ENCODE measurements at places on chromosomes 6 and 20.

DNA sequence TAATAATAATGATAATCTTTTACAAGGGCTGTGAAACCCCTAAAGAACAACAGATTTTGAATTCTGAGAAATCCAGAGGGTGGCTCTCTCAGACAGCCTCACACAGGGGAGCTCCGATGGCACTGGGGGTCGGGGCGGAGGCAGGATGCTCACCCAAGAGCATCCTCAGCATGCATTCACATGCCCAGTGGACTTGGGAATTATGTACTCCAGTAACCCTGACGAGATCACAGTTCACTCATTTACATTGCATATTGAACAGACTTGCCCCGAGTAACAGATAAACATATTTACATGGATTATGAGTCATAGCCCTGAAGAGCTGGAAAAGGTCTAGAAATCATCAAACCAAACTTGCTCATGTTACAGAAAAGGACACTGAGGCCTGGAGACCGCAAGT lies 482.7 kb upstream of the JARID2 start:
- DNase-seq, result no peak

GRCh38 chr6:137744877-137745276 lies 122.2 kb upstream of the TNFAIP3 start:
- no peak for DNase-seq

DNA sequence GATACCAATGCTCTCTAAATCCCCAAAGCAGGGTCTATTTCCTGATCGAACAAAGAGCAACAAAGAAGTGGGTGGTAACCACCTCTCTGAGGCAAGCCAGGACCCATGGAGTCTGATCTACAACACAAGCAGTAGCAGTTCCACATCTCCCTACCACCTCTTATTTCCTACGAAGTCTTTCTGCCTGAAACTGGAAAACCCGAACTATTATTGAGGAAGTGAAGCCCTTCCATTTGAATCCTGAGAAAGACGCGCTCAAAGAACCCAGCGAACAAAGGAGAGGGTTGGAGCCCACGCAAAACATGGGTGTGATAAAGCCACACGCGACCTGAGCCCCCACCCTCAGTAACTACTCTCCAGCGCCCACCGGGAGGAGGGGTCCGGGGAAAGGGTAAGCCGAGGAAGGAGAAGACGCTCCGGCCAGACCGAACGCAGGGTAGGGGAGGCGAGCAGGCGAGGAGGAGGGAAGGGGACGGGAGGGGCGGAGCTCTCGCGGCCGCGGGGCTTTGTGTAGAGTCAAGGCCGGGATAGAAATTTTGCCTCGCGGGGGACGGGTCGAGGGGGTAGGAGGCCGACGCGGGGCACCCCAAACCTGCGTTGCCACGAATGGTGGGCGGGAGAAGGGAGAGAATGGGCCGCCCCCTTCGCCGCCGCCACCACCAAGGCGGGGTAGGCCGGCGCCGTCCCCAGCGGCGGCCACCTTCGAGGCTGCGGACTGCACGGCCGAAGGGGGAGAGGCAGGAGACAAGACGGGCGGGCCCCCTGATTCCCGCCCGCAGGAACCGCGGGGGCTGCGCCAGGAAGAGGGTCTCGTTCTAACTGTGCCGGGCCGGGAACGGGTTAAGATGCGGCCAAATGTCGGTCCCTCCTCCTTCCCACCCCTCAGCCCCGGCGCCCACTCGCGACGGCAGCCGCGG lies 802 bp downstream of the HDAC2 start:
- peak; percentile 39 for DNase-seq

GRCh38 chr6:129624488-129624887 lies 85.5 kb downstream of the ARHGAP18 start:
- DNase-seq, result no peak

GRCh38 chr6:170271771-170272314 lies 19.0 kb downstream of the DLL1 start:
- DNase-seq, result no peak

- no peak for DNase-seq
Observed at GRCh38 chr20:57630061-57630460, 9.8 kb upstream of the ZBP1 start.

DNA sequence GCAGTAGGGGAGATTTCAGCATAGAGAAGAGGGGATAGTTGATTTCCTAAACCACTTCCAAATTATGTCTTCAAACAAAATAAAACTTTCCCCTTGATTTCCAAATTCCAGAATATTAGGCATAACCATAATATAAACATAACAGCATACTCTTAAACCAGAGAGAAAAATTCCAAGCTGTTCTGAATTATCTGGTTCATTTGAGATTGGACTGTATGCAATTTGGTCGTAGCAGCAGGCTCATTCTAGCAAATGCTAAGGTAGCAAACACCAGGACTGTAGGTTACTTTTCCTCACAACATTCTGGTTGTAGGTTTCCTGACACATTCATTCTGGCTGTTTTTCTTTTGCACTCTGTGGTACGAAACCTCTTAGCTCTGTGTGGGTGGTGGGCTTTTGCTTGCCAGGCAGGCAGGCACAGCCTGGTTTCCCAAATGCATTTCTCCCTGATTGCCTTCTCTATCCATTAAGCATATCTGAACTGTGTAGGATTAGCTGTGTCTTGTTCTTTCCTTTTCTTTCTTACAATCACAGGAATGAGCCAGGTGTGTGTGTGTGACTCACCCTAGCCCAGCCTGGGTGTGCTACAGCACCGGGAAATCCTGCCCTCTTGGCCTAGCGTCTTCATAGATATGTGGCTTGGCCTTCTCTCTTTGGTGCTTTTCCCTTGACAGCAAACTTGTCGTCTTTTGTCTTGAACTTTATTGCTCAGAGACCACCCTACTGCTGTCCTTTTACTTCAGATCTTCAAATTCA lies 77.1 kb downstream of the JARID2 start:
- DNase-seq, result no peak

GRCh38 chr20:57686931-57687652 lies 22.7 kb downstream of the PMEPA1 start:
- DNase-seq, result no peak

DNA sequence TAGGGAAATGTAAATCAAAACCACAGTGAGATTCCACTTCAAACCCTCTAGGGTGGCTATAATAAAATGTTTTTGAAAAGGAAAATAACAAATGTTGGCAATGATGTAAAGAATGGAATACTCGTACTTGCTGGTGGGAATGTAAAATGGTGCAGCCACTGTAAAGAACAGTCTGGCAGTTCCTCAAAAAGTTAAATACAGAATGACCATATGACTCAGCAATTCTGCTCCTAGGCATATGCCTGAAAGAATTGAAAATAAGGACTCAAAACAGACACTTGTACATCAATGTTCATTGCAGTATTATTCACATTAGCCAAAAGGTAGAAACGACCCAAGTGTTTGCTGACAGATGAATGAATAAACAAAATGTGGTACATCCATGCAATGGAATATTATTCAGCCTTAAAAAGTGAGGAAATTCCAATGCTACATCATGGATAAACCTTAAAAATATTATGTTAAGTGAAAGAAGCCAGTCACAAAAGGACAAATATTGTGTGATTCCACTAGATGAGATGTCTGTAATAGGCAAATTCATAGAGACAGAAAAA lies 10.2 kb upstream of the RNF114 start:
- no peak for DNase-seq

DNA sequence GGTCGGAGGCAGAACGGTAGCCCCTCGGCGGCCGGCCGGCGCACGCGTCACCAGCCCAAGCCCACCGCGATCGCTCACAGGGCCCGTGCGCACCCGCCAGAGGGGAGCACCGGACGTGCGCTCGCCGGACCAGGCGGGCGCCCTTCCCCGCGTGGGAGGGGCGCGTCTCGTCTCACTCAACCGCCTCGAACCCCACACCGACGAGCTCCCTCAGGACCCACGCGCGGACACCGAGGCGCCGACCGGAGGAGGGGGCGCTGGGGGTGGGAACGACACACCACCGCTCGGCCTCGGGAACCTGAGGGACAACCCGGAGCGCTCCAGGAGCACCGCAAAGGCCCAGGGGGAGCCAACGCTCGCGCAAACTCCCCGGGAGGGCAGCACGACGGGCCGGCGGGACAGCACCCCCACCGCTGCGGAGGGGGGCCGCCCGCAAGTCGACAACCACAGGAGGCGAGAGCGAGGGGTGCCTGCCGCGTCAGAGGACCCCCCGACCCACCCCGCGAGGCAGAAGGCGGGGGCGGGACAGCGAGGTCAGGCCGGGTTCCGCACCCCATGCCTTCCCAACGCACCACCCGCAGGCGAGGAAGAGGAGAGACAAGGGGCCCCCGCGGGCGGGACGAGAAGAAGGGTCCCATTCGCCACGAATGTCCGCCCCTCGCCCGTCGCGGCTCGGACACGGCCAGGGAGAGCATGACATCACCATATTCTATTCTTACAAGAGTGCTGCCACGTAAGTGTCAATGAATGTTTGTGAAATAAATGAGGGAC lies 512.7 kb upstream of the ZNF337 start:
- no peak for DNase-seq

- DNase-seq, result no peak
Observed at GRCh38 chr20:39013662-39014109, 51.5 kb downstream of the DHX35 start.

- DNase-seq, result no peak
Observed at GRCh38 chr6:144216668-144217218, 66.4 kb downstream of the STX11 start.

GRCh38 chr20:53253668-53254067 lies 281.5 kb downstream of the TSHZ2 start:
- no peak for DNase-seq

DNA sequence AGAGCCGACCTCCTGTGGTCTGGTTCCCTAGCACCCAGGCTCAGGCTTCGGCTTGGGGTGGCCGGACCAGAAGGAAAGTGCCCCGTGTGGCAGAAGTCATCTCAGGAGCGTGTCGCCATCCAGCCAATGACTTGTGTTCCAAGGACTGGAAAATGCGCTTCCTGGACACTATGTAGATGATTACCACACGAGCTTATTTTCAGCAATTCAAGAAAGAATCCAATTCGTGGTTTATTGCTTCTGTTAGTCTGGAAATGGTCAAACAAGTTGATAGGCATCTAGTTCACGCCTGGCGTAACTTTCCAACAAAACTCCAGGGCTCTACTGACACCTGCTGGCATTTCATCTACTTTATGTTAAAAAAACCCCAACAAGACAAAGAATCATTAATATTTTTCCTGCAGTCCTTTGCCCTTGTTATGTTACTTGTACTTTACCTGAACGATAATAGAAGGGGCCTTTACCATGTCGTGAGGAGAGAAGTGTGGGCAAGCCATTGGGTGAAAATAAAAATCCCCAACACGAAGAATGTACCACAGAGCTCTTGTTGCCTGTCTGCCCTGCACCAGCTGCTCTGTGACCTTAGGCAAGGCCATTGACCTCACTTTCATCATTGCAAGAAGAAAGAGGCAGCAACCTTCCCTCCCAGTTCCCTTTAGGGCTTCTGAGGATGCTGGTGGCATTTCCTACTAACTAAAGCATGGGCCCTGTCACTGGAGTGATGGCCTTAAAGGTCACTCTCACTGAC lies 154.7 kb upstream of the LAMP5 start:
- peak; percentile 9 for DNase-seq

- no peak for DNase-seq
Observed at GRCh38 chr6:85416049-85416448, 33.8 kb upstream of the NT5E start.

GRCh38 chr6:54614499-54615195 lies 231.9 kb upstream of the FAM83B start:
- no peak for DNase-seq

DNA sequence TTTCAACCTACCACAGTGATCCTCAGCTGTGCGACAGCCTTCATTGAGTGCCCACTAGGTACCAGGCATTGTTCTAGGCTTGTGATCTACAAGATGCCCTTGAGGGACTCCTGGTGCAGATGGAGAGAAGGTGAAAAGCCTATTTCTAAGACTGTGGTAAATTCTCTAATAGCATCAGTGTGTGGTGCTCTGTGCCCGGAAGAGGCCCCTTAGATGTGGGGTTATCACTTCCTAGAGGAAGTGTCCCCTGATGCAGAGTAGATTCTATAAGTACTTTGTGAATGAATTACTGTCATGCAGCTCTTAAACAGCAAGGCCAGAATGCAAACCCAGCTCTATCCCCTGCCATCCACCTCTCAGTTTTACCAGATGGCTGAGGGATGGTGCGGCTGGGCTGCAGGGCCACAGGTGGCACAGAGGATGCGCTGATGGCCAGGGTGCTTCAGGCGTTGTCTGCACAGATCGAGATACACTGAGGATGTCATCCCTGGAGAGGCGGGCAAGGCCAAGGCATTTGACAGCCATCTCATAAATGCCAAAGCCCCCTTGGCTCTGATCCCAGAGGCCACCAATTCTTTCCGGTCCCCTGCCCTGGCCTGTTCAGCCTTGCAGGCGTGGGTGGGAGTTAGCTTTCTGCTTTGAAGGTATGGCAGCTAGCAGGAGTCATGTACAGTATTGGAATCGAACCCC lies 96.7 kb downstream of the TOX2 start:
- DNase-seq, result no peak

DNA sequence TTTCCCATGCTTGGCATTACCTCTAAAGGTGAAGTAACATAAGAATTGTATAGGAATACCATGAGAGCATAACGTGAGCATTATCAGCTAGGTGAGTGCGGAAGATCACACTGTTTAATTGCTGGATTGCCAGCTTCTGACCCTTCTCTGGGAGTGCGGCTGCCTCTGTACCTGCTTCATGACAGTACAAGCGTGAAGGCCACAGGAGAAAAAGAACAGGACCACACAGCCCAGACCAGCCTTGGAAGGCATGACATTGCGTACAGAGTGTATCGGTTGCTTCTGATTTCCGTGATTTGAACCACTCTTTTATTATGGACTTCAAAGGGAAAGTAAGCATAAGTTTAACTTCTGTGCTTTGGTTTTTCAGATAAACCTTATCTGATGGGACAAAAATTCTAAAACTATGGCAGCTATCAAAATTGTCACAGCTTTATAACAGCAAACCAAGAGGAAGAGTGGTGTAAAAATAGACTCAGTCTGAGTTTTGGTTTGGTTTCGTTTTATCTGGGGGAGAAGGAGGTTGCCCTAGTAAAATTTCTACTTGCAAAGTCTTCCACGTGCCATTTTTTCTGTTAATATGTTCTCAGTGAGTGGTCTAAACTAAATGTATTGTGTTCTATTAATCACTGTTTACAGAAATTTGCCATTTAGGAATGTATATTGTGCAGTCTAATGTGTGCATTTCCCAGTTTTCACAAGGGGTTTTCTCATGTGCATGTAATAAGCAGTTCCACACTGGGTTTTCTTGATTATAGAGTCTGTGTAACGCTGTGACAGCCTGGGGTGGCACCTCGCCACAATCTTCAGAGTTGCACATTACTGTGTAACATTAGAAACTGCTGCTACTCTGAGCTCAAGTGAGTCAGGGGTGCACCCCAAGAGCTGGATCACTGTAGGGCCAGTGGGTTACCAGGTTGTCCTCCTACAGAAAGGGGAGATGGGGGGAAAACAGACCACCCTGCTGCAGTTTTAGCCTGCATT lies 97.3 kb downstream of the RPP40 start:
- no peak for DNase-seq

- no peak for DNase-seq
Observed at GRCh38 chr6:144478483-144478882, 193.3 kb downstream of the UTRN start.

DNA sequence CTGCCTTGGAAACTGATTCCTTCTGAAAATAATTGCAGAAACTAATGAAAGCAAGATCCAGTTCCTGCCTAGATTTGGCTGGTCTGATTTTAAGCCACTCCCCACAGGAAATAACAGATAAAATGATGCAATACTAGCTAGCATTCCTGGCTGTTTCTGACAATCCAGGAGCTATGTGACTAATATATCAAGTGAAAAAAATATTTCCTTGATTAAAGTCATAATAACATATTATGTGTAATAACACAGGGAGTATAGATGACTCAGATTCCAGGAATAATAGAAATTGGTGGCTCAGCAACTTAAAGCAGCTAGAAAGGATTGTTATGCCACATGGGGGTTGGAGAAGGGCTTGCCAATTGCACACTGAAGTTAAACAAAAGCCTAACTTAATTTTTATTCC lies 182.7 kb upstream of the SALL4 start:
- DNase-seq, result no peak
